Thyroid gland (tissue), 4 donors: ENCODE measurements at places on chromosomes 3 and 15. TPM values are rescaled to one million over a fixed set of nuclear protein-coding genes. Genes with fewer than 3 reads are reported as not detected.

The LRRC15 gene
- total RNA-seq, result 1.3 TPM

DNA sequence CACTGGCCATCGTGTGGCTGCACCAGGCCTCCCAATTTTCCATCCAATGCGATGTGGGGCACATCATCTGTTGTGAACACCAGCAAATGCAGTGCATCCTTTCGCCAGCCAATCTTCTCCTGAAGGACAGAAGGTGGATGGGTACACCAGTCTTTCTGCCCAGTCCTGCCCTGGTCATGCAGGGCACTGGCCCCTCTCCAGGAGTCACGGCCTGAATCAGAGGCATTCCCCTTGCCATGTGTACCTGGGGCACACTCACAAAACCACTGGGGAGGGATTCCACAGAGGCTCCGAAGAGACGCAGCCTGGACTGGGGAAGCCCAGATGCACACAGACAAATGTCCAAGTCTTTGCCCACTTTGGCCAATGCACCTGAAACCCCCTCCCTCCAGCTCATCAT is 65.8 kb downstream of the ITGB5 start:
- DNase-seq, result no peak

GRCh38 chr3:9649791-9650521 is 651 bp downstream of the MTMR14 start:
- DNase-seq, result no peak

GRCh38 chr3:67077656-67078055 is 79.5 kb downstream of the KBTBD8 start:
- DNase-seq, result no peak

DNA sequence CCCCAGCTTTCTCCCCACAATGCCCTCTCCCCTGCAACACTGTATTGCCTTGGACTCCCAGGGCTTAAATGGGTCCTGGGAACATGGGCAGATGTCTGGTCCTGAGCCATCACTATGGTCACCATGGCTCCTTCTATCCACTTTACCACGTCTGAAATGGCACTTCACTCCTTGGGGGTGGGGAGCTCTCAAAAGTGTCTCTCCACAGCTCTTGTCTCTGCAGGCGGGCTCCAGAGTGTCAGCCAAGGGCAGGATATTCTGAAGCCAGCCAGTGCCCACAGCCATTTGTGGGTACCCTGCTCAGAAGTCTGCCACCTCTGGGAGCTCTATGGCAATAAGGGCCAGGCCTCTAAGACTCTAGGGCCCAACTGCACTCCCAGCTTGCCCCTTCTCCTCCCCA is 163.9 kb downstream of the PPM1L start:
- DNase-seq, result peak; percentile 24

DNA sequence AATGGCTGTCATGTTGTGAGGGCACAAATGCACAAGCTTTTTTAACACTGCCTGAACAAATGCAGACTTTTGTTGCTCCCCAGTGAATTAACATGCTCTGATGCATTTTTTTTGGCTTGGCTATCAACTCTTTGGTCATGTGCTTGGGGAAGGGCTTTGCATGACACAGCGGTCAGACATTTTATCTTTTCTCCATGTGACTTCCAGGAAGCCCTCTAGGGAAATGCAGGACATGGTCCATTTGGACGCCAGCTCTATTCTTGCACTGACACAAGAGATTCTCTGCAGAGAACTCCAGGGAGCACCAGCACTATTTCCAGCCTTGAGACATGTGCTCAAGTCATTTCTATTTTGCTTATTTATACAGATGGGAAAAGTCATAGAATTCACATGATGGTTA is 46.2 kb downstream of the NEK11 start:
- DNase-seq, result no peak

The FGF12 gene
- 5.6 TPM for total RNA-seq

DNA sequence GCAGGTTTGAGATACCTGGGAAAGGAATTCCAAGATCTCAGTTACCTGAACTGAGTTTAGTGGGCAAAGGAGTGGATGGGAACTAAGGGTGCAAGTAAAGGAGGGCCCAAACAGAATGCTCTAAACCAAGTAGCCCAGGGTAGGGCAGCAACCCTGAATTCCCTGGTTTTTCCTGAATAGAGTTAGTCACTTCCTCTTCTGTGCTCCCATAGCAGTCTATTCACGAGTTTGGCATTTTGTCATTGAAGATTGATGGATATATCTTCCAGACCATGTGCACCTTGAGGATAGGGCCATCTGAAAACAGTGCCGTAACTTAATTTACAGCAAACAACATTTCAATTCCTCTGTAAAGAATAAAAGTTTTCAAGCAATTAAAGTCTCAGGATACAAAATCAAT is 18.5 kb upstream of the PTX3 start:
- DNase-seq, result no peak

DNA sequence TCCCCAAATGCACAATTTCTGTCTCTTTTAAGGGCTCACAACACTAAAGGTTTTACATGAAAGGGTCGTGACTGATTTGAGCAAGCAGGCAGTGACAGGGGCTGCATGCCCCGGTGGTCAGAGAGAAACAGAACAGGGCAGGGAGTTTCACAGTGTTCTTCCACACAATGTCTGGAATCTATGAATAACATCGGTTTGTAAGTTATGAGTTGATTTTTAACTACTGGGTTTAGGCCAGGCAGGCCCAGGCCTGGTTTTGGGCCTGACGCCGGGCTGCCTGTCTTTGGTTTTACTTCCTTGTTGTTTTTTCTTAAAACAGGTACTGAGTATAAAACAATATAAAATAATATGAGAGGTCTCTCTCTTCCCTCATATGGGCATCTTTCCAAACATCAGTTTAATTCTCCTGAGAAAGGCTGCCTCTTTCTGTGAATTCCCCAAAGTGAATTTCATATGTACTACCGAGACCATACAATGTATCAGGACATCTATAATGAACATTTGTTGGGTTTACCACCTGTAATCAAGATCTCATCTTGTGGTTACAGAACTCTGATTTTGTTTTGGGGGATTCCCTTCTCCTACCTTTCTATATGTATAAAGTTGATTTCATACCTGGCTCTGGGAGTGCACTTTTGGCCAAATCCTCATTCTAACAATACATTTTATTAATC is 74.4 kb downstream of the CD200 start:
- DNase-seq, result no peak

The KIF15 gene
- total RNA-seq, result 0.33 TPM

GRCh38 chr3:115284980-115285379 is 137.9 kb upstream of the ZBTB20 start:
- DNase-seq, result no peak

The PAQR5 gene
- 0.89 TPM for total RNA-seq

The KCNAB1 gene
- 20.2 TPM for total RNA-seq

The CCDC80 gene
- 41.5 TPM for total RNA-seq

- no peak for DNase-seq
Observed at GRCh38 chr3:14000556-14000955, 120.7 kb upstream of the WNT7A start.

GRCh38 chr15:22949074-22949547 is 31.1 kb downstream of the CYFIP1 start:
- no peak for DNase-seq

GRCh38 chr3:188573956-188574355 is 420.0 kb downstream of the LPP start:
- no peak for DNase-seq

The MYZAP gene
- total RNA-seq, result 20.7 TPM
